ENCODE measurements at places on chromosomes 6 and 20.

DNA sequence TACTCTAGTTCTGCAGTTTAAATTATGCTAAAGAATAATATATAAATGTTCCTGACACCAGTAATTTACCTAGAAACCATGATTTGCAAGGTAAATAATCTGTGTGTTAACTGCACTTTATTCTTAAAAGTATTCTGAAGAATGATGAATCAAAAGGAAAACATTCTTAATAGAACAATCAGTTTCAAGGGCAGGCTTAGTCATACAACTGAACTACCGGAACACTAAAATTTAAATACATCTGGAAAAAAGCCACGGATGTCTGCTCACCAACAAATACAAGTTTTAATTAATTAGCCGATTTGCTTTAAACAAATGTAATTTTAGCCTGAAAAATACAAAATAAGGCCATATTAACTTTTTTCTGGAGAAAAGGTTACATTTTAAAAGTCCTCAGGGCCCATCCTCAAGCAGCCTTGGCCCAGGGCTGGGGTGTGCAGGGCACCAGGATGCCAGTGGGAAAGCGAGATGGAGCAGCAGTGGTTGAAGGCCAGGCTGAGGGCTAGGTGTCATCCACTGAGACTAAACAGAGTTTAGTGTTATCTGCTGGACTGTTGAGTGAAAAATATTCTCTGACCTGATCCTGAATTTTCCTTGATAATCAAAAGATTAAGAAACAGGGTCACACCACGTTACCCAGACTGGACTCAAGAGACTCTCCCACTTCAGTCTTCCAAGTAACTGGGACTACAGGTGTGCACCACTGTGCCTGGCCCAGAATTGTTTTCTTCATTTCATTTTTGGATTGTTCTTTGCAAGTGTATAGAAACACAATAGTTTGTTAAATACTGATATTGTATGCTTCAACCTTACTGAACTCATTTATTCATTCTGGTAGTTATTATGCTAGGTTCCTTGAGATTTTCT lies 88.2 kb upstream of the DST start:
- DNase-seq: no peak

- DNase-seq: peak; percentile 44
These were observed 428.6 kb upstream of the GJE1 start for GRCh38 chr6:141704151-141704550.

GRCh38 chr6:68637071-68637470 lies 2.0 kb downstream of the ADGRB3 start:
- peak; percentile 44 for DNase-seq

- no peak for DNase-seq
These were observed 36.2 kb downstream of the SUN5 start for GRCh38 chr20:32967961-32968457.

DNA sequence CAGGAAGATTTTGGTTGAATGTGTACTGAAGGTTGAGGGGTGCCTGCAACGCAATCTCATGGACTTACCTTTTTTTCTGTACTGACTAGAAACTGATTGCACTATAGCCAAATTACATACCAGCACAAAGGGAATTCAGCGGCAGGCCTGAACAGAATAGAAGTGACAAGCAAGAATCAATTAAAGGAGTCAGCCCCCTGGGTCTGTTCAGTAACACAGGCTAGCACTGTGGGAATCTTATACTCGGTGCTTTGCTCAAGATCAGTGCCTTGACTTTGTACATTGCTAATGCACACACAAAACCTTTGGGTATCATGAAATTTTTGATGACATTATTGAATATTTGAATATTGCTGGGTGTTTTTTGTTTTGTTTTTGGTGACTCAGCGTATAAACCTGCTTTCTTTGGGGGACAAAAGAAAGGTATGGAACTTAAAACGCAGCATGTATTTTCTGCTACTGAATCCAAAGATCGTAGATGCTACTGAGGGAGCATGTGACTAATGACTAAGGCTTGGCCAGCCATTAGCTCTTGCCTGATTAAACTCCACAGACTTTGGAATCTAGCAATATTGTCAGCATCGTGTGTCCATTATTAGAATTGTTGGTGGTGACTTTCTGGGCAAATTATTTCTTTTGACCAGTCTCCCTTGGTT lies 236.6 kb downstream of the ARID1B start:
- no peak for DNase-seq

- DNase-seq: peak; percentile 61
These were observed 99.3 kb downstream of the LRRC1 start for GRCh38 chr6:53894091-53894490.

GRCh38 chr6:99393698-99394531 lies at the start of gene COQ3:
TSS of gene COQ3 (minus strand) at chr6:99394195. CDS start at chr6:99394179, 16 bp downstream.
- peak; percentile 94 for DNase-seq

- DNase-seq: peak; percentile 52
These were observed 17.4 kb upstream of the RAB32 start for GRCh38 chr6:146526192-146526591.

DNA sequence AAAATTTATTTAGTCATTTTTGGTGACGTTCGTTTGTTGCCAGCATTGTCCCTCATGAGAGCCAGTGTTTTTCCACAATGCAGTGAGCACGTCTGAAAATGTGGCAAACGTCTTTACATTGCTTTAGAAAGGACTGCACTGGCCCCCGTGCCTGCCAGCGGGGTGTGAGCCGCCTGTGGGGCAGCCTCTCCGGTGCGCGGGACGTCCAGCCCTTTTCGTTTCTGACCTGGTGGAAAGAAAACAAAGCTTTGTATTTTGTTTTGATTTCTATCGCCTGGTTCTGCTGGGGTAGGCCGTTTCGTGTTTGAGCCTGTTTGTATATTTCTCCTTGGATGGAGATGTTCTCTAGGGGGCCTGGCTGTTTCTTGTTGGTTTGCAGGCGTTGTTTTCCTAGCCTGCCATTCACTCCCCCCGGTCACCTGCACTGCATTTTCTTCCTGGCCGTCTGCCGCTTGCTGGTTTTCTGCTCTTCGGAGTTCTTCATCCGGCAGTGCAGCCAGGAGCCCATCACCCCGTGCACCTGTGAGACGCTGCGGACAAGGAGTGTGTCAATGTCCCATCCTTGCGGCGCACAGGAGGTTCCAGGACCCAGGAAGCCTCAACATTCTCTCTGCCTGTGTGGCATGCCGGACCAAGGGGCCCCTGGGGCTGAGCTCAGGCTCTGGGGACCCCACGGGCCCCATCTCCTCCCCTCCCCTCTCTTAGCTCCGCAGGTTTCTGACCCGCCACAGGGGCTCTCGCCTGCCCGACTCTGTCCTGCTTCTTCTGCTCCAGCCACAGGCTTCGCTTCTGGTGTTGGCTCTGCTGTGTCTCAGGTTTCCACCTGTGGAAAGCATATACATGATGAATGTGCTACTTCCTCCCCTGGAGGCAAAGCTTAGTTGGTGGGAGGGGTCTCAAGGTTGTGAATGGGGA lies 100.5 kb downstream of the CDH4 start:
- no peak for DNase-seq

GRCh38 chr6:85449818-85450759 lies at the start of gene NT5E:
TSS of gene NT5E (plus strand) at chr6:85450083. CDS start at chr6:85450140, 57 bp downstream.
- peak; percentile 70 for DNase-seq

DNA sequence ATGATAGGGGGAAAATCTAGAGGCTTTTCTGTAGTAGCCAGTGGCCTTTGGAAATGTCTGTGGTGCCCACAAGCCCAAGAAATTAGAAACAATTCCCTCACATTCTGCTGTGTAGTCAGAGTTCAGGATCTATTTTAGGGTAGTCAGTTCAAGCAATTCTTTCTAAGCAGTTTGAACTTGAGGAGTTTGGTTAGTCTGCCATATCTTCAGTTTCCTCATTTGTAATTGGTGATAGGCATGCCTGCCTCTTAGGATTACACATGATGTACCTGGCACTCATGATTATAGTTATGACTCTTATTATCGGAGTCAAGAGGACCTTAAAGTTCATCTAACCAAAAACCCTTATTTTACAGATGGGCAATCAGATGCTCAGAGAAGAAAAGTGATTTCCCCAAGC lies 21.2 kb upstream of the MEP1A start:
- no peak for DNase-seq

DNA sequence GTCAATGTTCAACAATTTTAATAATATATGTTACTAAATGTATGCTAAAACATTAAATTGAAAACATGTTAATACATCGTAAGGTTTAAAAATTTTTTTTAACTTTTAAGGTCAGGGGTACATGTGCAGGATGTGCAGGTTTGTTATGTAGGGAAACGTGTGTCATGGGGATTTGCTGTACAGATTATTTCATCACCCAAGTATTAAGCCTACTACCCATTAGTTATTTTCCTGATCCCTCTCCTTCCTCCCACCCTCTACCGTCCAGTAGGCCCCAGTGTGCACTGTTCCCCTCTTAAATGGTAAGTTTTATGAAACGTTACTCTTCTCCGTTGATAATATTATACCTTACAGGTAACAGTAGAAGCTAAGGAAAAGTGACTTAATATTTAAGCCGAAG lies 15.8 kb downstream of the PDE7B start:
- no peak for DNase-seq

DNA sequence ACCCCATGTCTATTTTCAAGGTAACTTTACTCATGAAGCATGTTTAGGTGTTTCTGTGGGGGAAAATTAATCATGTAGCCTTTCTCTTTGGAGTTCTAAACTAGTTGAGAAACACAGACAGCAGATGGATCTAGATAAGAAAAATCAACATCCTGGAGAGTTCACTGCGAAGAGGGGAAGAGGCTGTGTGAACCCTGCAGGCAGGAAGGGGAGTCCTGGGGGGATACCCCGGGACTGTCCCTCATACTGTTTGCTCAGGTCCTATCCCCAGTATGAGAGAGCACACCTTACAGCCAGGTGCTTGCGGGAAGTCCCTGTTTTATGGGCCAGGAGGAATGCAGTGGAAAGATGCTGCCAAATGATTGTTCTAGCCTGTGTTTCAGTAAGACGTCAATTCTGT lies 32.7 kb downstream of the CHMP4B start:
- no peak for DNase-seq

GRCh38 chr20:10447028-10447427 lies 11.9 kb downstream of the SLX4IP start:
- no peak for DNase-seq

GRCh38 chr20:56552911-56553629 lies 20.0 kb downstream of the FAM209B start:
- DNase-seq: no peak

- DNase-seq: no peak
These were observed 353.9 kb downstream of the BCKDHB start for GRCh38 chr6:80460257-80460865.

DNA sequence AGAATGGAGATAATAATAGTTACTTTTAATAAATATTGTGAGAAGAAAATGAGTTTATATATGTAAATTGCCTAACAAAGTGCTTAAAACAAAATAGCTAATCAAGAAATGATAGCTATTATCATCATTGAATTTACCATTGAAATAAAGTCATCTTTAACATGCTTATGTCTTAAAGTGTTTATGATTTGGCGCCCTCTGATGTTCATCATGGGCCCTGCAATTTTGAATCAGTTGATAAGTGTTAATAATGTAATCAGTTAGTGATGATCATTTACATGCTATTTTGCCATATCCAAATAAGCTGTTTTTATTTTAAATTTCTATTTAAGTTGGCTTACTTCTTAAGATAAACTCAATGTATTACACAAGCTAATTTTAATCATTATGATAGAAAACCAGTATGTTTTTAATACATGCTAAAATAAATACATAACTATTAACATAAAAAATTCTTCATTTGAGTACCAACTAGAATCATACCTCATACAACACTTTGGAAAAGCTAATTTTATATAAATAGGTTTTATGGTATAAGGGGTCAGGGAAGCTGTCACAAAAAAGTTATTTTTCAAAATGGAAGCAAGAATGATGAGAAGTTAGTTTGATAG lies 39.2 kb upstream of the TPD52L1 start:
- peak; percentile 80 for DNase-seq

GRCh38 chr20:9144643-9145042 lies 75.8 kb downstream of the PLCB4 start:
- no peak for DNase-seq

DNA sequence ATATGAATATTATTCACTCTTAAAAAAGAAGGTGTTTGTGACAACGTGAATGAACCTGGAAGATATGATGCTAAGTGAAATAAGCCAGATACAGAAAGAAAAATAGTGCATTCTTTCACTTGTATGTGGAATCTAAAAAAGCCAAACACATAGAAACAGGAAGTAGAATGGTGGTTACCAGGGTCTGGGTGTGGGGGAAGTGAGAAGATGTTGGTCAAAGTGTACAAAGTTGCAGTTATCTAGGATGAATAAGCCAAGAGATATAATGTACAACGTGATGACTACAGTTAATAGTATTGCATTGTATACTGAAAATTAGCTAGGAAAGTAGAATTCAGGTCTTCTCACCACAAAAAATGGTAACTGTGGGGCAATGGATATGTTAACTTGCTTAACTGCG lies 151.1 kb upstream of the HCRTR2 start:
- no peak for DNase-seq

GRCh38 chr6:125983246-125983945 lies 2.9 kb upstream of the TRMT11 start:
- DNase-seq: no peak

GRCh38 chr6:138774370-138774769 lies 801 bp downstream of the CCDC28A start:
- DNase-seq: no peak

GRCh38 chr20:62971950-62972844 lies 19.7 kb downstream of the SLC17A9 start:
- DNase-seq: peak; percentile 90

DNA sequence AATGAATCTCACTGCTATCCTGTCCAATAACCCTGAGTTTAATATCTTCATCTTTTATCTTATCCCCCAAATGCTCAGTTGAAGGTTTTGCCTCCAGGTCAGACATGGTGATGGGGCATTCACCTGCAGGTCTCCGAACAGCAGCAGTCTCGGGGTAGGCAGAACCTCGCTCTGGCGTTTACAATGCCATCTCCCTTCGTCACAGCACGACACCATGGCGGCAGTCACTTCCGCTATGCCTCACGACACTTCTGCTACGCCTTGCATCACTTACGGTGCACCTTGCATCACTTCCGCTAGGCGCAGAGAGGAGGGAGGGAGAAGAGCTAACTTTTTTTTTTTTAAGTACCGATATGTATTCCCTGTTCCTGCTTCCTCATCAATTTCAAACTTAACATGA lies 194.9 kb downstream of the BCAS1 start:
- DNase-seq: no peak

- DNase-seq: no peak
These were observed 30.8 kb downstream of the MAN1A1 start for GRCh38 chr6:119318730-119319129.

- DNase-seq: no peak
These were observed 268.4 kb downstream of the KCNQ5 start for GRCh38 chr6:72890233-72890632.

- no peak for DNase-seq
These were observed 39.6 kb downstream of the JAG1 start for GRCh38 chr20:10634211-10634610.
